ENCODE measurements at places on chromosomes 16 and 17.
A peak's percentile ranks its signal among the peaks of the same experiment; 100 is the strongest.

GRCh38 chr17:28407130-28407973, 1.3 kb upstream of the SLC46A1 start:
- DNase-seq, result no peak

DNA sequence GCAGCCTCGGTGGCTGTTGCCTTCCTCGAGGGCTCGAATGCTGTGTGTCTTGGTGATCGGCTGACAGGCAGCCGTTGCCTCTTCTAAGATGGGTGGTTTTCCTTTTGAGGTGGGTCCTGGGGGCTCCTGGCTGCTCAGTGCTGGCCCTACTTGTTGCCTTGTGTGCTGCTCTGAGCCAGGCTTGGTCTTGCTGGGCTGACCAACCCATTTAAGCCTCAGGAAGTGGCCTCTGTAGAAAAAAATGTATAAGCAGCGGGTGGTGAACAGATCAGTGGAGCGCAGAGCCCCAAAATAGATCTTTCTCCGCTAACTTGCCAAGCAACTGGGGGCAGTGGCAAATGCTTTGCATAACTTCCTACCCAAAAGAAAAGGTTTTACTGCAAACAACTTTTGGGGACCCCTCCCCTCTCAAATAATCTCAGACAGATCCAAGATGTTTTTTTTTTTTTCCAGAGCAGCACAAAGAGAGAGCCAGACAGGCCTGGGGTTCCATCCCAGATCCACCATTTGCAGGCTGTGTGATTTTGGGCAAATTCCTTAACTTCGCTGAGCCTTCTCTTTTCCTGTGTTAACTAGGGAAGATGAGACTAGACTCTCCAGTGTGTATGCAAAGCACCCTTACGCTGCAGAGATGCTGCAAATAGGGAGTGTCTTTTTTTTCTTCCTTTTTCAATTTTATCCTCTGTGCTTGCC, 42.5 kb downstream of the PLCG2 start:
- DNase-seq, result peak; percentile 39

GRCh38 chr16:56551796-56552738, 12.8 kb upstream of the MT4 start:
- DNase-seq, result peak; percentile 27

- DNase-seq, result peak; percentile 66
Measured at GRCh38 chr16:50368410-50369132, at the start of gene BRD7. Gene BRD7, minus strand, starts transcription at chr16:50368988. Its CDS starts 214 bp downstream, at chr16:50368774.

GRCh38 chr17:36545077-36545464, 352 bp downstream of the GGNBP2 start:
- no peak for DNase-seq

DNA sequence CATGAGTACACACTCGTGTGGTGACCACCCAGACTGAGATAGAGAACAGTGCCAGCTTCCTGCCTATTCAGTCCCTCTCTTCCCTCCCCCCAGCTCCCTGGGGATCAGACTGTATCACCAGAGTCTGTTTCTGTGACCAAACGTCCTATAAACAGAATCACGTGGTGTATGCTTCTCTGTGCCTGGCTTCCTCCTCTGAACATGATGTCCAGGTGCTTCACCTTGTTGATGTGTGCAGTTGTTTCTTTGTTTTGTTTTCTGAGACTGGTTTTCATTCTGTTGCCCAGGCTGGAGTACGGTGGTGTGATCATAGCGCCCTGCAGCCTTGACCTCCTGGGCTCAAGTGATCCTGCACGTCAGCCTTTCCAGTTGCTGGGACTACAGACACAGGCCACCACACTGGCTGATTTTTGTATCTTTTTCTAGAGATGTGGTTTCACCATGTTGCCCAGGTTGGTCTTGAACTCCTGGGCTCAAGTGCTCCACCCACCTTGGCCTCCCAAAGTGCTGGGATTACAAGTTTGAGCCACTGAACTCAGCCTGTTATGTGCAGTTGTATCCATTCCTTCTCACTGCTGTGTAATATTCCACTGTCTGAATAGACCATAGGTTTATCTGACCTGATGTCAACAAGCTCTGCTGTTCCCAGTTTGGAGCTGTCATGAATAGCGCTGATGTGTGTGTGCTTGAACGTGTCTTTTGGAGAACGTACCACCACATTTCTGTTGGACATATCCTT, 28.9 kb upstream of the PRM1 start:
- DNase-seq, result no peak

- no peak for DNase-seq
Measured at GRCh38 chr16:28537076-28537475, 1.7 kb downstream of the NUPR1 start.

- DNase-seq, result no peak
Measured at GRCh38 chr17:76314392-76315227, 6.5 kb upstream of the QRICH2 start.

DNA sequence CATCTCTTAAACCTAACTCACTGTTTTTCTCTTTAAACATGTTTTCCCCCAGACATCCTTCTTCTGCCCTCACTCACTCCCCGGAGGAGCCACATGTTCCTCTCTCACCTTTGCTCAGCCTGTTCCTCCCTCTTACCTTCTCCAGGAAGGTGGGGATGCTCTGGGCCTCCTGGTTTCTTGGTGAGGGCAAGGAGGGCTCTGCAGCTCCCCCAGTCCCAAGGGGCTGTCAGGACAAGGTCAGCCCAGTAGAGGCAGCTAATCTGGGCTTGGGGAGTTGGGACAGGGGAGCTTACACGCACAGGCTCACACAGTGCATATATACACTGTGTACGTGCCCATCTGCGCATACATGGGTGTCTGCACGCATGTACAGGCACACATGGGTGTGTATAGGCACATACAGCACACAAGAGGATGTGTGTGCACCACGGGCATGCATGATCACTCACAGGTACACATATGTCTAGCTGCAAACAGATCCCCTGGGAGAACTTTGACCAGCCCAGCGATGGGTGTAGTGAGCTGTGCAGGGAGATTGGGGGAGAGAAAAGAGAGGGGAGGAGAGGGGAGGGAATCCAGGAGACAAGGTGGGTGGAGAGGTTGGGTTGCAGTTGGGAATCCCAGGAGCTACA, 28.6 kb upstream of the SPNS3 start:
- no peak for DNase-seq

DNA sequence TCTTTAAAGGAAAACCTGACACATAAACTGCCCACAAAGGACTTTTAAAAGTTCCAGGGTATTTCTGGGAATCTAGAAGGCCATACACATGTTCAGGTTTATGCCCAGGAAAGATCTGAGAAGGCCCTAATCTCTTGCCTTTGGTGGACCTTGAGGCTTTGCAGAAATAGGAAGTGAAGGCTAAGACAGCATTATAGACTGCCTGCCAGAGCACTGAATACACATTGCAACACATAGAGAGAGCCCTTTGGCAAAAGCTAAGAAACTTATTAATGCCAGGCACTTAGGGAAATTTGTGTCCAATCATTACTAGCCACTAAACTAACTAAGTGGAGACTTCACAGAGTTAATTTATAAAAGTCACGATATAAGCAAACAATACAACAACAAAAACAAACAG, 70.4 kb downstream of the MMD start:
- no peak for DNase-seq

GRCh38 chr16:8847623-8848022, 21.2 kb downstream of the CARHSP1 start:
- no peak for DNase-seq

GRCh38 chr16:69318177-69318910, 7.2 kb downstream of the VPS4A start:
- DNase-seq, result no peak

- DNase-seq, result no peak
Measured at GRCh38 chr17:70521821-70522256, 352.5 kb downstream of the KCNJ2 start.

- no peak for DNase-seq
Measured at GRCh38 chr16:79845734-79846135, 245.2 kb upstream of the MAF start.

GRCh38 chr16:79437764-79438751, 162.5 kb downstream of the MAF start:
- peak; percentile 51 for DNase-seq

DNA sequence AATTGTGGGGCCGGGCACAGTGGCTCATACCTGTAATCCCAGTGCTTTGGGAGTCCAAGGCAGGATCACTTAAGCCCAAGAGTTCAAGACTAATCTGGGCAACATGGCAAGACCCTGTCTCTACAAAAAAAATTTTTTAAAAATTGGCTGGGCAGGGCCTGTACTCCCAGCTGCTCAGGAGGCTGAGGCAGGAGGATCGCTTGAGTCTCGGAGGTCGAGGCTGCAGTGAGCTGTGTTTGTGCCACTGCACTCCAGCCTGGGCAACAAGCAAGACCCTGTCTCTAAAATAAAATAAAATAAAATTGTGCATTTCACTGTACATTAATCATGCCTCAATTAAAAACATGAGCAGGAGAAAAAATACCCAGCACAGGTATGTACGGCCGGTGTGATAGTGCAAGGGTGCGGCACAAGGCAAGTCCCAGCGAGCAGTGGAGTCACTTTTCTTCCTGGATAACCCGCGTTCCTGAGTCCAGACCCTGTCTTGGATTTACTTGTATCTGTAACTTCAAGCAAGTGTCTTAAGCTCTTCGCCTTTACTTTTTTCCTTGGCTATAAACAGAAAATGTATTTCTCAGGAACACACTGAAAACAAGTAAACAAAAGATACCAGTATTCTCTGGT, 11.4 kb downstream of the ZDHHC7 start:
- no peak for DNase-seq

- DNase-seq, result no peak
Measured at GRCh38 chr16:85083051-85083639, 29.1 kb downstream of the CIBAR2 start.

- DNase-seq, result no peak
Measured at GRCh38 chr16:84550096-84550495, 45.6 kb upstream of the MEAK7 start.

DNA sequence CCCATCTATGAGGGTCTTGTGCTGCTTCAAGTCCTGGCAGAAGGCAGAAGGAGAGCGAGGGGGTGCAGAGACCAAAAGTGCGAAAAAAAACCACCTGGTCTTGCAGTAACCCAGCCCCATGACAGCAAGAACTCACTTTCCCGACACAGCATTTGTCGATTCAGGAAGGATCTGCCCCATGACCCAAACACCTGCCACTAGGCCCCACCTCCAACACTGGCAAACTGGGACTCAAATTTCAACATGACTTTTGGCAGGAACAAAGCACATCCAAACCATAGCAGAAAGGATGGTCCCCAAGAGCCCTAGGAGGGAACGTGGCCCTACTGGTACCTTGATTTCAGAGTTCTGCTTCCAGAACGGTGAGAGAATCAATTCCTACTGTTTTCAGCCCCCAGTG, 34.7 kb upstream of the KLHDC4 start:
- DNase-seq, result no peak

DNA sequence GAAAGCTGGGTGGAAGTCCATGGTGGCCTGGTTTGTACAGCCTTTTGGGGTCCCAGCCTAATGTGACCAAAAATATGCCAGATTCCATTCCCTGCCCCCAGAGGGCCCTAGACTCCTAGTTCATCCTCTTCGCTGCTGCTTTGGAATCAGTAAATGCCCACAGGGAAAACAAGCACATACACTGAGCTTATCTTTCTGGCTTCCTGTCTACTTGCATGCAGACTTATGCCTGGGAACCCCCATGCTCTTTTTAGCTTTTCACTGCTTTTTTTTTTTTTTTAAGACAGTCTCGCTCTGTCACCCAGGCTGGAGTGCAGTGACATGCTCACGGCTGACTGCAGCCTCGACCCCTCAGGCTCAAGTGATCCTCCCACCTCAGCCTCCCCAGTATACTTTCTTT, 6.2 kb upstream of the CD300LG start:
- no peak for DNase-seq

- DNase-seq, result no peak
Measured at GRCh38 chr16:14329727-14330350, 258.7 kb downstream of the MRTFB start.

- no peak for DNase-seq
Measured at GRCh38 chr17:19569785-19570543, 36.3 kb downstream of the SLC47A1 start.

- DNase-seq, result no peak
Measured at GRCh38 chr16:14304891-14305460, 233.9 kb downstream of the MRTFB start.

GRCh38 chr17:56142325-56142724, 10.9 kb upstream of the ANKFN1 start:
- no peak for DNase-seq

DNA sequence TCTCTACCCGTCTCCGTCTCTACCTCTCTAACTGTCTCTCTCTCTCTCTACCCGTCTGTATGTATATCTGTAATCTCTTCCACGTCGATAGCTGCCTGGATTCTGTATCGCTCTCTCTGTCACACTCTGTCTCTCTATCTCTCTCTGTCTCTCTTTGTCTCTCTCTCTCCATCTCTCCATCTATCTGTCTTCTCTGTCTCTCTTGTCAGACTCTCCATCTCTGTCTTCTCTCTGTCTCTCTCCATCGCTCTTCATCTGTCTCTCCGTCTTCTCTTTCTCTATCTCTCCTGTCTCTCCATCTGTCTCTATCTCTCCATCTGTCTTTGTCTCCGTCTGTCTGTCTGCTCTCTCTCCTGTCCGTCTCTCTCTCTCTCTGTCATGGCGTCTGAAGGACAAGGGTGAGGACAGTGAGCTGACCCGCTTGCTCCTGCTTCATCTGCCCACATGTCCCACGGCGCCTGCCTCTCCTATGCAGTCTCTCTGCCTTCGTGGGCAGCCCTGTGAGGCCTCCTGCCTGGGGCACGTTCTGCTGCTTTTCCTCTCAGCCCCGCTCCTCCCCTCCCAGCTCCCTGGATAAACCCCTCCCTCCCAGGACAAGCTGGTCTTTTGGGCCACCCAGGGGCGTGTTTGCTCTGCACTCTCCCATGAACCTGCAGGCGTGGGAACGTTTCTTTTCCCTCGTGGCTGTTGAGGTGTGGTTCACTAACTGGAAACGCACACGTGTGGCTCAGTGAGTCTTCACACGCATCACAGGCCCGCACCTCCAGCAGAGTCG, 18.9 kb downstream of the ACSF3 start:
- no peak for DNase-seq

DNA sequence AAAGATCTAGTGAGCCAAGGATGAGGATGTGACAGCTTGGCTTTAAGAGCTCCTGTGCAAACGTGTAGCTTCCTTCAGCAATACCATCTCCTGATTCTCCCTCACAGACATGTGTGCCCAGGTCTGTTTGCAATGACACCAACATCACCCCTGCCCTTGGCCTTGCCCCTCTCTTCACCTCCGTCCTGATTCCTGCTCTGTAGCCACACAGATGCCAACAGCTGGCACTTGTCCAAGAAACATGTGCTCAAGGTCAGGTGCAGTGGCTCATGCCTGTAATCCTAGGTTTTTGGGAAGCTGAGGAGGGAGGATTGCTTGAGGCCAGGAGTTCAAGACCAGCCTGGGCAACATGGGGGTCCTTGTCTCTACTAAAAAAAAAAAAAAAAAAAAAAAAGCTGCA, 103.8 kb upstream of the CRHR1 start:
- no peak for DNase-seq

GRCh38 chr16:28180655-28181460, 30.9 kb downstream of the XPO6 start:
- DNase-seq, result no peak

DNA sequence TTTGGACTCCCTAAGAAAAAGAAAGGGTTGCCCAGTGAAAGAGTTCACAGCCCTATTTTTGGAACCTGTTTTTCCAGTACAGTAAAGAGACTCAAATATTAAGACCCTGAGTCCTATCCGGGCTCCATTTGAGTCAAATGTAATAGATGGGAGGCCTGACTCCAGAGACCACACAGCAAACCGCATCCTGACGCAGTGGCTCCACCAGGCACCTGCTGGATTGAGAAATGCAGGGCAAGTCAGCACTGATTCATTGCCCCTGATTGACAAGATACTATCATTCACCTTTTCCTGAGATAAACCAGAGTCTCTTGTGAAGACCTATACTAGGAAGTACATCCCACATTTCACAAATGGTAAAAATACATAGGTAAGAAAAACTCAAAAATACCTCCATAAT, 715.7 kb upstream of the SOX9 start:
- DNase-seq, result no peak

- DNase-seq, result no peak
Measured at GRCh38 chr16:15873301-15873700, 15.1 kb downstream of the CEP20 start.
